ENCODE measurements at places on chromosomes 12 and 14.

GRCh38 chr12:91974541-91975085, 171.0 kb downstream of the BTG1 start:
- DNase-seq: no peak

DNA sequence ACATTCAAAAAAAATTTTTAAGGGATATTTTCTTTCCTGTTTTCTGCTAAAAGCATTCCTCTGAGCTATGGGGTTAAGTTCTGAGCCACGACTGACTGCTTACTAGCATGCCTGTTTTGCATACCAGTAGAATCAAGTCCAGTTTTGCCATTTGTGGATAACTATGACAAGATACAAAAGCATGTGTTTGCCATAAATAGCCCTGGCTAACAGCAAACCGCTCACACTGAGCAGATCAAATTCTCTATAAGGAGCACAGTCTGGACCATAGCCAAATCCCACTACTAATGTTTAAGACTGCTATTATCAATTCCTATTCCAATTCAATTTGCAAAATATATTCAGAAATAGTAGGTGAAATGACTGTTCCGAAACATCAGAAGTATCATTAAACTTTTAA, 3.2 kb downstream of the CFL2 start:
- DNase-seq: peak; percentile 87

DNA sequence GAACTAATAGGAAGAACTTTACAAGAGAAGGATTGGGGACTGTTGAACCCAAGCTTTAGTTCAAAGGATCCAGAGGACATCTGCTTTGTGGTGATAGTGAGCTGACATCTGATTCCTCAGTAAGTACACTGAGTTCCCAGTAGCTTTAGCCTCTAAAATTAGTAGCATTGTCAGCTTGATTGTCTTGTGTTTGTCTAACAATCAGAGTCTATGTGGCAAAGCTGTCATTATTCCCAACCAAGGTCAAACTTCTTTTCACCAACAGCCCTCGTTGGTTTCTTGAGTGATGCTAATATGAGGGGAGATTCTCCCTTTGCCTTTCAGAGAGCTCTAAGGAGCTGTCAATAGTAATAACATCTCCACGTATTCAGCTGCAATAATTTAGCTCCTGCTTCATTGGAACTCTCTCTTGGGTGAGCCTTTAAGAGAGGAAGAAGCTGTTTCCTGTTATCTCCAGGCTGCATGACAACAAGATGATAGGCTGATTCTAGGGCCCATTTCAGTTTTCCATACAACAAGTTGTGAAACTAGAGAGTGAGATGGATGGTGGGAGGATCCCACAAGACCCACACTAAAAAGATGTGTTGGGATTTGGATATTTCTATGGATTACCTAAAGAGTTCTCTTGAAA, 46.7 kb downstream of the TGFB3 start:
- no peak for DNase-seq

DNA sequence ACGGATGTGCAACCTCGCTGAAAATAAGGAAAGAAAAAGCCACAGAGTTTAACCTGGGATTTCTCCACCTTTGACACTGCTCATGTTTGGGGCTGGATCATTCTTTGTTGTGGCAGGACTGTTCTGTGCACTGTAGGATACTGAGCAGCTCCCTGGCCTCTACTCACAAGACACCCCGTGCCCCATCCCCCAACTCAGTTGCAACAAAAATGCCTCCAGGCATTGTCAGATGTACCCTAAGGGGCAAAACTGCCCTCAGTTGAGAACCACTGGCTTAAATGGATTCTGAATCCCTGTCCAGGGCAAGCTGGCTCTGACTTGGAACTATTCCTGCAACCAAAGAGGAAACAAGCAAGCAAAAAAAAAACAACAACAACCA, 2.1 kb downstream of the GLTP start:
- no peak for DNase-seq

GRCh38 chr14:69117020-69117767, 35.7 kb downstream of the DCAF5 start:
- DNase-seq: no peak

GRCh38 chr12:119446459-119446858, 111.9 kb downstream of the CCDC60 start:
- DNase-seq: peak; percentile 38

DNA sequence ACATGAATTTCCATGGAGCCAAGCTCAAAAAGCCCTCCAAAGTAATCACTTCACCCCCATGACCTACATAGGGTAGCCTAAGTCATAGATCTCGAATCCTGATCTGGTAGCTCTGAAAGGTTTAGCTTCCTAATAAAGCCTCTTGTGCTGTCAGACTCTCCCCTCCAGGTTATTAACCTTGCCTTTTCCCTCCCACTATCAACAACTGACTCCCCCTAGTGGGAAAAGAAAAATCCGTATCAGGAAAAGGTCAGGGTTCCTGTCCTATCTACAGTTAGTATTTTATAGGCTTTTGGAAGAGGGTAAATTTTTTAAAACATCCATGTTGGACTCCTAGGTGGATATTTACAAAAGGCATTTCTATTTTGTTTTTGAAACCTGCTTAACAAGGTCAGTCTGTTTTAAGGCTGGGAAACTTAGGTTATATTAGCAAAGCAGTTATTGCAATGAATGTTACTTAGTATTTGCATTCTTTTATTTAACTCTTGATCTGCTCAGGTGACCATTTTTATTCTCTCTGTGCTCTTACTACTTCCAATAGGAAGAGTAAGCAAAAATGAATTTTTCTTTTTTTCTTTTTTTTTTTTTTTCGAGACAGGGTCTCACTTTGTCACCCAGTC, 8.0 kb downstream of the YY1 start:
- peak; percentile 49 for DNase-seq

- DNase-seq: no peak
Measured at GRCh38 chr12:29152223-29152868, 3.3 kb downstream of the FAR2 start.

- DNase-seq: no peak
Measured at GRCh38 chr12:14571779-14572178, 4.1 kb upstream of the PLBD1 start.

DNA sequence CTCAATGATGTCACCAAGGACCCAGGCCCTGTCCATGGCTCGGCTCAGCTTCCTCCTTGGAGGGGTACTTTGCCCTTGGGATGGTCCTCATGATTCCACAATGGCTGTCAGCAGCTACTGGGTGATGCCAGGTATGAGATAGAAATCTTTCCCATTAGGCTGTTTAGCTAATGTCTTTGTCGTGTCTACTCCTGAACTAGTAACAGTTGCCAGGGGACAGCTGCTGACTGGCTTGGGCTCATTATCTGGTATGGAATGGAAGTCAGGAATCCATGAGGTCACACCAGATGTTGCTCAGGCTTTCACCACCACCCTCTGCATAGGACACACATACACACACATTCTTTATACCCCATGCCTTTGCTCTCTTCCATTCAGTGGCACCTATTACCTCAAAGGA, 9.2 kb downstream of the PRPH start:
- peak; percentile 24 for DNase-seq

GRCh38 chr12:52865090-52865944, 16.5 kb upstream of the KRT78 start:
- DNase-seq: peak; percentile 62

DNA sequence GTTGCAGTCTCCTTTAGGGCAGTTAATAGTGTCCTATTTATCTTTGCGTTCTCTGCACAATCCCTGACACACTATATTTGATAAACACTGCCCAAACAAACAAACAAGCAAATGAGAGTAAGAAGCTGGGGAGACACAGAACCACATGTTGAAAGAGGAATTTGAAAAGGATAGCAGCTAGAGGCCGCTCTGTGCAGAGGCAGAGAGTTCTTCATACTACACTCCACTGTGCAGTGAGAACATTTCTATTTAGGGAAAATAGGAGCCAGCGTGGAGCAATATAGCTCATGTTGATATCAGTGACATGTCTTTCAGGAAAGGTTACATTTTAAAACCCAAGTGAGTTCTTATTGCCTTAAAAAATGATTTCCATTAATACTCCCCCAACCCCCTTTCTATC, 140.3 kb upstream of the SEL1L start:
- DNase-seq: no peak

GRCh38 chr12:48291511-48291910, 59.2 kb downstream of the ZNF641 start:
- no peak for DNase-seq

GRCh38 chr12:88362439-88362838, 217.8 kb downstream of the KITLG start:
- DNase-seq: no peak

DNA sequence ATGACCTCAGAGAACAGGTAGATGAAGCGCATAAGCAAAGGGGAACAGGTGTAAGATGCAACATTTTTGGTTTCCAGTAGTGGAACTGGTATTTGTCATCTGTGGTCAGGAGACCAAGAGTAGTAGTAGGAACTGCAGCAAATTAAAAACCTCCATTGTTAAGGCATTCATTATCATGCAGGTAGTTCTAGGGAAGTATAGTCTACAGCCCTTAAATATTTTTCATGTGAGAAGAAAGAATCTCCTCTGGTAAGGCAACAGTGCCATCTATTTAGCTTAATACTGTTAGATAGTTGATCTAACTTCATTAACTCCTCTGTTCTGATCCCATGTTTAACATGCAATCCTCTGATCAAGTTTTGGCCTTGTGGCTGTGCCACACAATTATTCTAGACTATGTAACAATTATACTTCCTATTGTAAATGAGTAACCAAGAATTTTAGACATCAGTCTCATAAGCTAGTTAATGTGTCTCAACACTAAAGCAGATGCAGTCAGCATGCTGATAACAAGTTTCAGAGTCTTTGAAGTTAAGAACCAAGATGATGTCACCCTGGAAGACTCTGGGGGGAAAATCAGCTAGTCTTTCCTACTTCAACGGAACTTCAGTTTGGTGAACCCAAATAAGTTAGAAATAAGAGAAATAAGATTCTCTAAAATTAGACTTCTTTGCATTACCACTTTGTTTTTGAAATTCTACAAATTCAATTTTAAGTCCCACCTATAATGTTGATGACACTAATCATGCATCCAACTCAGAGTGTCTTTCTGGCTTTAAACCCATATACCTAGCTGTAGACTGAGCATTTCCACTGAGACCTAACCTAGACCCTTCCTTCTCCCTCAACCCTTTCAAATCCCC, 70.9 kb downstream of the STXBP6 start:
- DNase-seq: no peak

DNA sequence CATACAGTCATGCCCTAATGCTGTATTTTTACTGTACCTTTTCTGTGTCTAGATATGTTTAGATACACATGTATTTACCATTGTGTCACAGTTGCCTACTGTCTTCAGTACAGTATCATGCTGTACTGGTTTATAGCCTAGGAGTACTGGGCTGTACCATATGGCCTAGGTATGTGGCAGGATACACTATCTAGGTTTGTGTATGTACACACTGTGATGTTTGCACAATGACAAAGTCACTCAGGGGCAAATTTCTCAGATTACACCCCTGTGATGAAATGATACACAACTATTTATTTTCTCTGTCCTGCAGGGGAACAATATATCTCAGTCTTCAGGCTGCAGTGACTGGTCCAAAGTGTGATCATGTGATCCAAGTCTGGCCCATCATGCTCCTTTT, 1076.1 kb downstream of the VRK1 start:
- DNase-seq: no peak

- peak; percentile 42 for DNase-seq
Measured at GRCh38 chr12:121181181-121181580, 28.7 kb upstream of the P2RX4 start.

DNA sequence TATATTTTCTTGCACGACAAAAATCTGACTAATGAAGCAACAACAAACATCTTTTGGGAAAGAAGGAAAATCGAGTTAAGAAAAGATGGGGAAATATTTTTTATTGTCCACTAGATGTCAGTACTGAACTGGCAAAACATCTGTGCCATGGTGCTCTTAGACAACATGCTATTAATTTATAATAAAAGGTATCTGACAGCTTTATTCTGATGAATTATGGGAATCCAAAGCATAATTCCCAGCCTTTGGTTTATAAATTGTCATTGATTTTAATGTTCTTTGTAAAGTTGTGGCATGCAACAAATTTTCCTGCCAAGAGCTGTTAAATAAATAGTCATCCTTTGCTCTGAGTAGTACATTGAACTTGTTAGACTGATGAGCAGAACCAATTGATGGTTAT, 231.2 kb downstream of the ETNK1 start:
- peak; percentile 28 for DNase-seq

DNA sequence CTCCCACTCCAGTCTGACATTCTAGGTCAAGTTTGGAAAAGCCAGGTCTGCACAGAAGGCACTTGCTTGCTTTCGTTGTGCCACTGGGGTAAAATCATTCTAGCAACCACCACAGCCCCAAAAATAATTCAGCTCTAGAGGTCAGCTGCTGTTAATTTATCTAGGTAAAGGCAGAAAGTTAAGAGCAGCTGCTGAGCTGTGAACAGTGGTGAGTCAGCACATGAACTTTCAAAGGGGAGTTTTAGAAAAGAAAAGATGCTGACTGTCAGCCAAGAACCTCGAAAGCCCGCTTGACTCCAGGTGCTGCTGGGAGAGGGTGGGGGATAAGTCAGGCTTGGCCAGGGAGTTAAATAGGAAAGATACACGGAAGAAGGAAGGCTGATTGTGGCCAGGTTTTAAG, 12.7 kb downstream of the CCDC197 start:
- DNase-seq: peak; percentile 69

- DNase-seq: no peak
Measured at GRCh38 chr14:59465316-59466135, at the start of gene GPR135. GPR135 (minus strand) TSS chr14:59465380; CDS start chr14:59465226, 154 bp downstream.

DNA sequence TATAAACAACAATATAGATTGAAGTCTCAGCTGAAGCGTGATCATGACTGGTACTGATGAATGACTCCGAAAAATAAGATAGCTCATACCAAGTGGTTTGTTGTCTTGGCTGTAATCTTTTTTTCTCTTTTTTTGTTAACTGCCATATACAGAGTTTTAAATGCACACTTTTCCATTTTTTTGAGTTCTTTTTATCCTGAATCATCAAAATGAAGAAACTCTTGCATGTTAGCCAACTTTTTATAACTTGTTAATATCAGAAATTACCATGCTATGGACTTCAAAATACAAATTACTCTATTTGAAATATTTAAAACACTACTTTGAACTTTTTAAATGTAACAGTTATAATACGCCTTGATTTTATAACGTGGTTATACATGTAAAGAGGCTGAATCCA, 10.1 kb upstream of the KCNMB4 start:
- no peak for DNase-seq

DNA sequence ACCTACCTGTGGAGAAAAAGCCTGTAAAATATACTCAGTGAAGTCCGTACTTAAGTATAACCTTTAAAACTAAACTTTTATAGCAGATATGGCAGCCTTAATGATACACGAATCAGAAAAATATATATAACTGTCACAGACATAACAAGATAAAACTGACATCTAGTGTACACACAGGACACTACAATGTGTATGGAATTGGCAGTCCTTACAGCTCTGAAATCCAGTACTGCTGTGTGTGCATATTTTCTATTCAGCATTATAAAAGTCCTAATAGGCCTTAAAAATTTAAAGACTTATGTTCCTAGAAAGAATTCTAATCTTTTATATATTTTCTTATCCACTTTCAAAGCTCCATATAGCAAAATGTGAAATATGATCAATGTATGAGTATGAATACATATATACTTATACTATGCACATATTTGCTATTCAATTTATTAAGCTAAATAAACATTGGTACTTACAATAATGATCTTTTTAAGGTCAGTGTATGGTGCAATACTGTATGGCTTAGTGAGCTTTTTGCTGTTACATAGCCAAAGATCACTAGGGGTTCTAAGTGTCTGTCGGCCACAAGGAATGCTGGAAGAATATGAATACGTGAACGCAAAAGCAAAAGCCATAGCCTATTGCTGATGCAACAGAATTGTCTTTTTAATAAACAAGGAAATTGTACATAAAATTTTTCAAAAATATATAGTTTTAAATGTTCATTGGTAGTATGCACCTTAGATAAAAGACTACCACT, 69.2 kb downstream of the C2CD5 start:
- no peak for DNase-seq
